Heart right ventricle (tissue), 16 donors: ENCODE measurements at places on chromosomes 4 and X. TPM values are rescaled to one million over a fixed set of nuclear protein-coding genes. Genes with fewer than 3 reads are reported as not detected.

GLRA3 gene
- polyA plus RNA-seq = not detected

PHKA2 gene
- polyA plus RNA-seq = 61.1 TPM

GPR78 gene
- polyA plus RNA-seq = not detected

GRCh38 chr4:109072595-109072994 lies 229.9 kb downstream of the COL25A1 start:
- no peak for DNase-seq

DNA sequence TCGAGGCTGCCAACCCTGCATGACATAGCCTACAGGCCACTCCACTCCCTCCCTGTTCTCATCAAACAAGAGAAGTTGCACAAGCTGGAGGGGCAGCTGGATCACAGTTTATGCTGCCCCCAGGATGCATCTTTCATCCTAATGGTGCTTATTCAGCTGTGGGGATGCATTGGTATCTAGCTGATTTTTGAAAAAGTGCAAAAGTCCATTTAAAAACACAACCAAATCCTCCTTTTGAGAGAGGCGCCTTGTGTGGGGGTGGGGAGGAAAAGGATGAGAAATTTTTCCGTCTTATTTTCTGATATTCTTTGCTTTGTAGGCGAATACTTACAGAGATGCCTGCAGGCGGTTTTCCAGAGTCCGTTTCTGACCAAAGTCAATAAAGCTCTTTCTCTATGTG lies 276.4 kb upstream of the BOD1L1 start:
- no peak for DNase-seq

- DNase-seq = no peak
Observed at GRCh38 chr4:153547520-153547919, 81.4 kb downstream of the TMEM131L start.
